ENCODE measurements at places on chromosomes 3 and 15. TPM values are rescaled to one million over a fixed set of nuclear protein-coding genes. Genes with fewer than 3 reads are reported as not detected.

The OR4M2 gene
- total RNA-seq: not detected

The INKA1 gene
- 11.1 TPM for total RNA-seq

The CD47 gene
- total RNA-seq: 36.3 TPM

The SPESP1 gene
- total RNA-seq: not detected

GRCh38 chr15:65338366-65338765 is 33.9 kb downstream of the RNU5B-1 start:
- H3K4me3 ChIP-seq: no peak overlapping the region
- peaks cover 58% of the 10 kb centered on the region for H3K27me3 ChIP-seq
- H3K27ac ChIP-seq: no peak overlapping the region
- DNase-seq: no peak

DNA sequence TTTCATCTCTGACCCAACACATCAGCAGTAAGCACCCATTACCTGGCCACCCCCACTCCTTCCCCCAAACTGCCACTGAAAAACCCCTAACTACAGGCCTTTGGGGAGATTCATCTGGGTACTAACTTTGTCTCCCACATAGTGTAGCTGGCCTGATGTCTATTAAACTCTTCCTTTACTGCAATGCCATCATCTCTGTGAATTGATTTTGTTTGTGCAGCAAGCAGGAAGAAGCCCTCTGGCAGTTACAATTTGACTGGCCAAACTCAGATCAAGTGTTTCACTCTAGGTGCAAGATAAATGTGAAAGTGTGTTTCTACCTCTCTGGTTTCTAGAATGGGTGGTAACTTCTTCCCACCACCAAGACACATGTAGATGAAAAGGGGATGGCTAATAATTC is 26.7 kb upstream of the OR5K4 start:
- H3K4me1 ChIP-seq: no peaks in the 10 kb centered on the region
- H3K36me3 ChIP-seq: no peaks in the 10 kb centered on the region
- H3K4me3 ChIP-seq: no peak overlapping the region
- no peaks in the 10 kb centered on the region for H3K27me3 ChIP-seq
- no peak overlapping the region for H3K27ac ChIP-seq

DNA sequence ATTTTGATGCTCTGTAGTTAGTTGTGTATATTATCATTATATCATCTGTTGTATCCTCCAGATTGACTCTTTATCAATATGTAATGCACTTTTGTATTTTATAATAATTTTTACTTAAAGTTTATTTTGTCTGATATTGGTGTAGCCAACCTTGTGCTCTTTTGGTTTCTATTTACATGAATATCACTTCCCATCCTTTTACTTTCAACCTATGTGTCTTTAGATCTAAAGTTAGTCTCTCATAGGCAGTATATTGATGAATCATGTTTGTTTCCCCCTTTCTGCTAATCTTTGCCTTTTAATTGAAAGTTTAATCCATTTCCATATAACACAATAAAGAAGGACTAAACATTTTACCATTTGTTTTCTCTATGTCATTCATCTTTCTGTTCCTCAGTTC is 28.1 kb upstream of the CD200R1L start:
- H3K27ac ChIP-seq: no peak overlapping the region
- H3K27me3 ChIP-seq: no peaks in the 10 kb centered on the region
- no peak overlapping the region for H3K4me3 ChIP-seq
- no peaks in the 10 kb centered on the region for H3K4me1 ChIP-seq

DNA sequence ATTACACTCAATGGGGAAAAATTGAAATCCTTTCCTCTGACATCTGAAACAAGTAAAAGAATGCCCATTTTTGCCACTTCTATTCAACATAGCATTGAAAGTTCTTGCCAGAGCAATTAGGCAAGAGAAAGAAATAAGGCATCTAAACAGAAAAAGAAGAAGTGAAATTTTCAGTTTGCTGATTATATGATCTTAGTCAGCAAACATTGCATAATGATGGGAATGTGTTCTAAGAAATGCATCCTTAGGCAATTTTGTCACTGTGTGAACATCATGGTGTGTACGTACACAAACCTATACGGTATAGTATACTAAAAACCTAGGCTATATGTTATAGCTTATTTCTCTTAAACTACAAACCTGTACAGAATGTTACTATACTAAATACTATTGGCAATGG is 278.0 kb downstream of the CGGBP1 start:
- H3K27me3 ChIP-seq: no peaks in the 10 kb centered on the region
- H3K36me3 ChIP-seq: no peaks in the 10 kb centered on the region
- no peak for DNase-seq
- no peak overlapping the region for H3K27ac ChIP-seq

GRCh38 chr15:38876211-38876610 is 311.6 kb upstream of the RASGRP1 start:
- no peak for DNase-seq
- no peaks in the 10 kb centered on the region for H3K27me3 ChIP-seq
- no peaks in the 10 kb centered on the region for H3K4me1 ChIP-seq
- H3K27ac ChIP-seq: no peak overlapping the region
- H3K4me3 ChIP-seq: no peak overlapping the region
- no peaks in the 10 kb centered on the region for H3K36me3 ChIP-seq

GRCh38 chr3:77321646-77322045 is 281.7 kb downstream of the ROBO2 start:
- no peak overlapping the region for H3K27ac ChIP-seq
- no peaks in the 10 kb centered on the region for H3K36me3 ChIP-seq
- no peaks in the 10 kb centered on the region for H3K4me1 ChIP-seq
- no peak overlapping the region for H3K4me3 ChIP-seq

- peaks cover 66% of the 10 kb centered on the region for H3K27me3 ChIP-seq
- no peak overlapping the region for H3K27ac ChIP-seq
- no peak for DNase-seq
- no peak overlapping the region for H3K4me3 ChIP-seq
- no peaks in the 10 kb centered on the region for H3K4me1 ChIP-seq
Measured at GRCh38 chr15:101020945-101021344, 101.8 kb downstream of the LRRK1 start.

- no peaks in the 10 kb centered on the region for H3K27me3 ChIP-seq
- no peak overlapping the region for H3K4me3 ChIP-seq
- no peak for DNase-seq
- no peaks in the 10 kb centered on the region for H3K4me1 ChIP-seq
- no peaks in the 10 kb centered on the region for H3K36me3 ChIP-seq
Measured at GRCh38 chr3:117435506-117435905, 725.9 kb downstream of the TUSC7 start.

DNA sequence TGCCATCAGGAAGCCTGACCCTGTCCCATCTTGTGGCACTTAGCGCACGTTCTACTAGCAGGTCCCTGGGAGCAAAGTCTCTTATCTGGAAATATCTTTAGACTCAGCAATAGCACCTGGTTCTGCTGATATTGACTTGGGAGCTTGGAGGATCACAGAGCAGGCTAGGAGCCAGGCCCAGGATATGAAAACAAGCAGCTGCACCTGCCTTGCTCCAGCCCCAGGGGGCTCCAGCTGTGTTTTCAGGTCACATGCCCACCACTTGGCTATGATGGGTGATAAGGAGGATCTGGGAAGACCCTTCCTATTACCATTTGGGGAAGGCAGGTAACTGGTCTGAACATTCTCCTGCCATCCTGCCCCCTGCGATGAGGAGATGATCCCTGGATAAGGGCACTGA is 87.8 kb downstream of the C3orf70 start:
- H3K27me3 ChIP-seq: no peaks in the 10 kb centered on the region
- no peaks in the 10 kb centered on the region for H3K36me3 ChIP-seq
- peak; percentile 13 for DNase-seq
- no peak overlapping the region for H3K4me3 ChIP-seq
- H3K27ac ChIP-seq: no peak overlapping the region
